T-helper 1 cell treated with Interleukin-12 subunit alpha and Interleukin-12 subunit beta and Interleukin-4 antibody, amounts not matched to agents 30 ng/mL and 1 ng/mL, for 36 hours (primary cell): ENCODE measurements at places on chromosomes 16 and 17. TPM values are rescaled to one million over a fixed set of nuclear protein-coding genes. Genes with fewer than 3 reads are reported as not detected.

Gene FSCN2
- 0.27 and 0.37 TPM in 2 replicates for total RNA-seq

Gene CTF1
- 0.12 and 0.39 TPM in 2 replicates for total RNA-seq

Gene CAPNS2
- total RNA-seq = 0.20 TPM in 1 of 2 replicates, not detected in the other

Gene ICAM2
- total RNA-seq = 69.1 and 70.0 TPM in 2 replicates

Gene NATD1
- 3.2 and 3.8 TPM in 2 replicates for total RNA-seq

Gene NSMCE1
- total RNA-seq = 87.5 and 93.9 TPM in 2 replicates

Gene DOC2A
- total RNA-seq = not detected in 2 replicates

Gene GGT6
- not detected in 2 replicates for total RNA-seq

Gene ZSWIM7
- total RNA-seq = 7.7 and 9.2 TPM in 2 replicates

Gene LRRC37A
- total RNA-seq = 2.3 and 3.5 TPM in 2 replicates

Gene SCIMP
- not detected in 2 replicates for total RNA-seq

Gene ZACN
- 1.0 TPM in 1 of 2 replicates, not detected in the other for total RNA-seq

Gene TMEM107
- 22.9 and 26.9 TPM in 2 replicates for total RNA-seq

Gene GDPD3
- total RNA-seq = 7.6 and 11.2 TPM in 2 replicates

Gene TMEM238L
- total RNA-seq = not detected in 2 replicates

Gene VTN
- 0.12 and 0.41 TPM in 2 replicates for total RNA-seq

Gene EIF3CL
- 72.3 and 93.7 TPM in 2 replicates for total RNA-seq

Gene KRTAP2-2
- not detected in 2 replicates for total RNA-seq

Gene MT1H
- total RNA-seq = 2.8 and 4.9 TPM in 2 replicates

Gene SLC9A5
- 3.5 and 3.7 TPM in 2 replicates for total RNA-seq

Gene SNAI3
- total RNA-seq = 11.7 and 12.1 TPM in 2 replicates

Gene AKTIP
- total RNA-seq = 73.0 and 74.5 TPM in 2 replicates
